ENCODE measurements at places on chromosomes 11 and 22.

- DNase-seq: no peak
These were observed 167.0 kb downstream of the BUD13 start for GRCh38 chr11:116605543-116606459.

GRCh38 chr22:35103761-35104160, 37.8 kb downstream of the ISX start:
- DNase-seq: no peak

DNA sequence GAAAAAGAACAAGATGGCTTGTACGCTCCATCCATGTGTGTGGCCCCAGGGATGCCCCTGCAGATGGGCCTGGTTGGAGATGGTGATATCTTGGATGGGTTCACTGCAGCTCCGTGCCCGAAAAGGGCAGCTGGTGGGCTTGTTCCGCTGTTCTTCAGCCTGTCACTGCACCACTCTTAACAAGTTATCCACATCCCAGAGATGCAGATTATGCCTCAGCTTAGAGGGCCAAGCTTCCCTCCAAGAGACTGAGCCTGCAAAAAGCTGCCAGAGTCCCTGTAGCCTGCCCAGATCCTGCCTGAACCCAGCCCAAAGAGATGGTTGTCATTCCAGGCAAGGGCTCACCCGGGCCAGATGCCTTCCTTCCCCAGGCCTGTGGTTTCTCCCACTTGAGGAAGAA, 308.0 kb downstream of the OPCML start:
- no peak for DNase-seq

DNA sequence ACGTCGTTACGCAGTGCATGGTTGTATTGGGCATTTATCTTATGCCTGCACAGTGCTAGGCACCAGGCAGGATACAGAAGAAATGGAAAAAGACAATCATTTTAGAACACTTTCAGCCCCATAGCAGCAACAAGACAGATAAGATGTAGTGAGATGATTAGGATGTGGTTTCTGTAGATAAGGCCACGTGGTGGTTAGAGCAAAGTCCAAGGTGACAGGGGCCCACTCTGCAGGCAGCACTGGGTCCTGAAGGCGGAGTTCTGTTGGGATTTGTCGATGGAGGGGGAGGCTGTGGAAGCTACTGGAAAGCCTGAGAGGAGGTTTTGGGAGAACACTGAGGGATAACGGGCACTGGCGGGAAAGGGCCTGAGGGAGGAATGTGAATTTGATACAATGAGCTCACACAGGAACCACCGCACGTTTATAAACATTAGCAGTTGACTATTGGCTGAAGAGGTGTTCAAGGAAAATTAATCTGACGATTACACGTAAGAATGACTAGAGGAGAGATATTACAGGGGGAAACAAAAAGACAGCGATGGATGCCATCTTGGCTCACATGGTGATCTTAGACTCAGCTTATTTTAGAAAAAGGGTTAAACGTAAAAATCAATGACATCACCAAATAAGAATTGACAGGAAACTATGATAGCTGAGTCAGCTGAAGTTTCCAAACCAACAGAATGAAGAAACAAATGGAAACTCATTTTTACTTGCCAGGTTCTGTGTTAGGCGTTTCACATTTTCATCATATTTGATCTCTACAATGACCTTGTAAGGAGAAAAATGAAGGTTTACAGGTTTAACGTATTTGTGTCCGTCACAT, 551.0 kb downstream of the OPCML start:
- DNase-seq: no peak

DNA sequence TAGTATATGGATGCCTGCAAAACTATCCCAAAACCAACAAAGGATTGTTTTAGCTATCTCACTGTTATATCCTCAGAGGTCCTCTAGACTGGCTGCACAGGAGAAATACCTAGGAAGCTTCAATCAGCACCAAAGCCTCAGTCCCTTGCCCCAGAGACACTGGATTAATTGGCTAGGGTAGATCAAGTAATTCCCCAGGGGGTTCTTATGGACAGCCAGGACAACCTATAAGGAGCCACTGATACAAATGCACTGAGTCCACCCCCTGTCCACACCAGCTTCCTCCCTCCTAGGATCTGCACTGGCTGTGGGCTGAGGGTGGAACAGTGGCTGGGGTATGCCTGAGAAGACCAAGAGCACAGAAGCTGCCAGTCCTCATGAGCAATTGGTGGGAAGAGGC, 16.3 kb downstream of the ADORA2A start:
- DNase-seq: no peak

DNA sequence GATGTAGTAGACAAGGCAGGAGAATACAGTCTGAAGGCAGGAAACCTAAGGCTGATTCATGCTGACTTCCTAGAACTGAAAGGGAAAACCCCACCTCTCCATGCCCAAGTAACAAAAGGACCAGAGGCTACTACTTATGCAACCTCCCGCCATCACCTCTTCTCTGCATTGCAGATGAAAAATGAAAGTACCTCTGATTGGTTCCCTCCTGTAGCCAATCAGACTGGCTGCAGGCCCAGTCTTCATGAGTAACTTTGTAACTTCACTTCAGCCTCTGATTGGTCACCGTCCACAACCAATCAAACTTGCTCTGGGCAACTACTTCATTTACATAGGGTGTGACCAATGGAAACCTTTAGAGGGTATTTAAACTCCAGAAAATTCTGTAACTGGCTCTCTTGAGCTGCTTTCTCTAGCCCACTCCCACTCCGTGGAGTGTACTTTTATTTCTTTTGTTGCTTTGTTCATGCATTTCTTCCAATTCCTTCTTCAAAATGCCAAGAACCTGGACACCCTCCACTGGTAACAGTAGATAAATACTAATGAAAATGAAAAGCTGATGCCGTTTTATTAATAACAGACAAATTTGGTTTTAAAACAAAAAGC, 5.2 kb upstream of the MAP6 start:
- no peak for DNase-seq

DNA sequence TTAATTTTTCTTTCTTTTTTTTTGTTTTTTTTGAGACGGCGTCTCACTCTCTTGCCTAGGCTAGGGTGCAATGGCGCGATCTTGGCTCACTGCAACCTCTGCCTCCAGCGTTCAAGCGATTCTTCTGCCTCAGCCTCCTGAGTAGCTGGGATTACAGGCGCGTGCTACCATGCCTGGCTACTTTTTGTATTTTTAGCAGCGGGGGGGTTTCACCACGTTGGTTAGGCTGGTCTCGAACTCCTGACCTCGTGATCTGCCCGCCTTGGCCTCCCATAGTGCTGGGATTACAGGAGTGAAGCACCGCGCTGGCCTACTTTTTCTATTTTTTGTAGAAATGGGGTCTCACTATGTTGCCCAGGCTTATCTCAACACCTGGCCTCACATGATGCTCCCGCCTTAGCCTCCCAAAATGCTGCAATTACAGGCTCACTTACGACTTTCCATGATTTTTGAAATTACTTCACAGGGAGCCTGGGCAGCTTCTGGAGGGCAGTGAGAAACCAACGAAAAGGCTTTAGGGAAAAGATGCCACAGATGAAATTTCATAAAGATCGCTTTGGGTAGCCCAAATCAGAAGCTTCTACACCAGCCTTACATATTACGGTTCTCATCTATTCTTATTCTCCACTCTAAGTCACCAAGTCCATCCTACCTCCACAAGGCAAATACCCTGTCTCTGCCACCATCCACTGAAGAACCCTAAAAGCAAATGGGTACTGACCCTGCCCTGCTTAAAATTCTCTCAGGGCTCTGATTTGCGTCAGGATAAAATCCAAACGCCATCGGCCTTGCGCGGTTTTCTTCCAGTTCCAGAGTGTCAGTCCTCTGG, 866 bp upstream of the RRM1 start:
- DNase-seq: no peak

DNA sequence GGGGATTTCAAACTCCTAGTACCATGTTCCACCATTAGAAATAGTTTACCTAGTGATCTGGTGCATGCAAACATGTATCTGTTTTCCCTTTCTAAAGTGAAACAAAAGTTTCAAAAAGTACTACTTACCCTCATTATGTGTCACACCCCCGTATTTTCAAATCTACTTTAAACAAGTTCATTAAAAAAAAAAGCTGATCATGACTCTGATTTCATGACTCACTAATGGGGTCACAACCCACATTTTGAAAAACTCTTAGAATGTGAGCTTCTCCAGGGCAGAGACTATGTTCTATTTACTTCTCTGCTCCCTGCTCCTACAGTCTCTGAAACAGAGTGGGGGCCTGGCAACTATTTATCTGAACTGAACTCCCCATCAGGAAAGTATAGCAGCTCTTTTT, 18.2 kb downstream of the CHRM1 start:
- no peak for DNase-seq

- no peak for DNase-seq
These were observed 2.2 kb upstream of the SLC35C1 start for GRCh38 chr11:45802531-45803317.

GRCh38 chr11:134125507-134125906, 56.6 kb downstream of the JAM3 start:
- DNase-seq: no peak

DNA sequence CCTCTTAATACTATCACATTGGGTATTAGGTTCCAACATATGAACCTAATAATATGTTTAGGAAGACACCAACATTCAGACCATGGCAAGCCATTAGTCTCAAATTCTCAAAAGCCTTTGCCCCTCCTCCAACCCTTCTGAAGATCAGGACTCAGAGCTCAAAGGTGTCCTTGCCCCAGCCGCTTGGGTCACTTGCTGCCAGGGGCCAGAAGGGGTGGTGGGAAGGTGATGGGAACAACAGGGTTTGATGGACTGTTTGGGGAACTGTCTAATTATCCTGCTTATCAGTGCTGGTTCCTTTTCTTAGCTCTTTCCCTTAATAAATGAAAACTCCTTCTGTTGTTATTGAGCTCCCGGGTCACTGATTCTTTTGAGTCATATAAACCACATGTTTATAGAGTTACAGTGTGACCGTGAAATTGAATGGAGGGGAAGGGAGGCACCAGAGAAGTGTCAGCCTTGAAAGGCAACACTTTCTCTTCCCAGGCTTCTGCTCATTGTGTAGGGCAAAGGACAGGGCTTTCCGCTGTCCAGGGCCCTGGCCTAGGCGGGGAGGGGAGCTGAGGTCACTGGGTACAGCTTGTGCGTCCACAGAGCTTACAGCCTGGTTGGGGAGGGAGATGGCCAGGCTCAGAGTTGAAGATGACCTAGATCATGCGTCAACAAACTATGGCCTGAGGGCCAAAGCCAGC, 105.1 kb downstream of the FBXO7 start:
- DNase-seq: no peak

DNA sequence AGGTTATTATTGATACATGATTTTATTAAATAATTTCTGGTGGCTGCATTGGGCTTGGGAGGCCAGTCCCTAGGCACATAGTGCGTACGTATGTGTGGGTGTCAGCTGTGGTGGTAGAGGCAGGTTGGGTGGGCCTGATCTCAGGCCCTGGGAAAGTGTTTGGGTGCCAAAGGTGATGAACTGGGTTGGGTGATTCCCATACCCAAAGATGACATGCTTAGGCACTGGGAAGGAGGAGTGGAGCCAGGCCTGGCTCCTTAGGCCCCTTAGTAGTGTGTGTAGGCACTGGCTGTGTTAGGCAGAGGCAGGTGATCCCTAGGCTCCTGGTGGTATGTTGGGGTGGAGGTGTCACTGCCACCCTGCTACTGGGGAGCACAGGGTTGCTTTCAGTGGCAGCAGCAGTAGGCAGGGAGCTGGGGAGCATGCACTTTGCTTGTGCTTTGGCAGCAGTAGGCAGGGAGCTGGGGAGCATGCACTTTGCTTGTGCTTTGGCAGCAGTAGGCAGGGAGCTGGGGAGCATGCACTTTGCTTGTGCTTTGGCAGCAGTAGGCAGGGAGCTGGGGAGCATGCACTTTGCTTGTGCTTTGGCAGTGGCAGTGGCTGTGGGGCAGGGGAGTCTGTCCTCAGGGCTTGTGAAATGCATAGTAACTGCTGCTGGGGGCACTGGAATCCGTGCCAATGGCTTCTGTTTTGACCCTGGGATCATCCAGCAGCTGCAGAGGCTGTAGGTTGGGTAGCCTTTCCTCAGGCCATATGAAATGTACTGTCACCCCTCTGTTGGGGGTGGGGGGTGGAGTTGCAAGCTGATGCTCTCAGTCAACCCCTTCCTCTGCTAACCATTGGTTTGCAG, 84.4 kb downstream of the RRM1 start:
- DNase-seq: no peak

DNA sequence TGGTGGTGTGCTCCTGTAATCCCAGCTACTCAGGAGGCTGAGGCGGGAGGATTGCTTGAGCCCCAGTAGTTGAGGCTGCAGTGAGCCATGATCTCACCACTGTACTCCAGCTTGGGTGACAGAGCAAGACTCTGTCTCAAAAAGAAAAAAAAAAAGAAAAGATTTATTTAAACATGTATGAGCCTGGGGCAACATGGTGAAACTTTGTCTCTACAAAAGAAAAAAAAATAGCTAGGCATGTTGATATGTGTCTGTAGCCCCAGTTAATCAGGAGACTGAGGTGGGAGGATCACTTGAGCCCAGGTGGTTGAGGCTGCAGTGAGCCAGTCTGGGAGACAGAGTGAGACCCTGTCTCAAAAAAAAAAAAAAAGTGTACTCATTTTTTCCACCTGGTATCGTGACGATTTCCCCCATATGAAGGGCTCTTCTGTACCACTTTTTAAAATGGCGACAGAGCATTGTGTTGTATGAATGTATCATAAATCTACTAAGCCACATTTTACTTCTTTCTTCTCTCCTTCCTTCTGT, 16.4 kb upstream of the KCTD14 start:
- DNase-seq: no peak

DNA sequence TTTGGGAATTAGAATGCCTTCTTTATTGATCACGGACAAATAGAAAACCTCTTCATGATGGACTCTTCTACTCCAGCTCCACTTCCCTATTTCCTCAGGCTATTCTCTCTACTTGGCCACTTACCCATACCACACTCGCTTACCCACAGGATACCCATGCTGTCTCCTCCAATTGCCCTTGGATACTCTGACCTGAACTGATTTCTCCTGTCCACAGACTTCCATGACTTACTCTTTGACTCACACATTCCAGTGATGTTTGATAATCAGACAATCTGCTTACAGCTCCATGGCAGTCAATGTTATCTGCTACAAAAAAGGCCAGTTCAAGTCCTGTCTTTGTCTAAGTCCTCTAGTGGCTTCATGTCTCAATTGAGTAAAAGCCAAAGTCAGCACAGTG, 292.0 kb upstream of the CTSC start:
- DNase-seq: no peak

GRCh38 chr22:44752285-44753188, at the start of gene ARHGAP8:
TSS of gene ARHGAP8 (plus strand) at chr22:44752575. CDS start at chr22:44786528, 33,953 bp downstream.
- DNase-seq: no peak

- peak; percentile 79 for DNase-seq
These were observed 10.4 kb upstream of the CDC42BPG start for GRCh38 chr11:64854534-64855502.
